Renal cortex interstitium (tissue), 15 donors: ENCODE measurements at places on chromosomes 7 and 10.
A peak's percentile ranks its signal among the peaks of the same experiment; 100 is the strongest.

DNA sequence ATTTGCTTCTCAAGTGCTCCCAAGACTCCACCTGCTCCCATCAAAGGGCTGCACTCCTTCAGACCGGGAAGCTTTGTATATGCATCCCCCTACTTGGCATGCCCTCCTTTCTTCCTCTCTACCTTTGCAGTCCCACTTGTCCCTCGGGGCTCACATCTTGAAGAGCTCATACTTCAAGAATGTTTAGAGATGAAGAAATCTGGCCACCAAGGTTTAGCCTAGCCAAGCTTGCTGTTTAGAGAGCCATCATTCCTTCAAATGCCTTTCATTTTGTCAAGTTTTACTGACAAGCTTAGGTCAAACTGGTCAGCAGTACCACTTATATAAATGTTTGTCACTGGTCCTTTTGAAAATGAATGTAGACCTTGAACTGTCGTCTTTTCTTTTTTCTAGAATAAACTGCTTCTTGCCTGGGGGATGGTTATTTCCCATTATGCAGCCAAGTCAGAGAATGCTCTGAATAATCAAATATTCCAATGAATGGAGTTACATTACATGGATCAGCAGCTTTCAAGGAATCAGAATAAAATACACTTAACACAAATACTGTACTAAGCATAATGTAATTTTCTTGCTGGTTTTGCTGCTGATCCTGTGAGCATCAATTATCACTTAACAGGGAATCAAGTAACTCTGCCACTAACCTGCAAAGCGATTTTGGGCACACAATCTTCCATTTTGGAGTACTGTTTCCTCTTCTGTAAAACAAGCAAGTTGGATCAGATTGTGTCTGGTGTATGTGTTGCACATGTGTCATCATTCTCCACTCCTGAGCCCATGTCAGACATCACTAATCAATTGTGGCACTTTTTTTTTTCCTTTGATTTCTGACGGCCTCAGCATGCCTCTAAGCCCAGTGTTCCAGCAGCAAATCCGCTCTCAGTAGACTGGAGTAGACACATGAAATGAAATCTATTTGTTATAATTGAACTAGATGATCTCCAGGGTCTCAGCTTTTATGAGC lies 357.9 kb downstream of the PTEN start:
- DNase-seq, result no peak

- DNase-seq, result no peak
Measured at GRCh38 chr7:83704564-83704963, 55.6 kb upstream of the SEMA3E start.

DNA sequence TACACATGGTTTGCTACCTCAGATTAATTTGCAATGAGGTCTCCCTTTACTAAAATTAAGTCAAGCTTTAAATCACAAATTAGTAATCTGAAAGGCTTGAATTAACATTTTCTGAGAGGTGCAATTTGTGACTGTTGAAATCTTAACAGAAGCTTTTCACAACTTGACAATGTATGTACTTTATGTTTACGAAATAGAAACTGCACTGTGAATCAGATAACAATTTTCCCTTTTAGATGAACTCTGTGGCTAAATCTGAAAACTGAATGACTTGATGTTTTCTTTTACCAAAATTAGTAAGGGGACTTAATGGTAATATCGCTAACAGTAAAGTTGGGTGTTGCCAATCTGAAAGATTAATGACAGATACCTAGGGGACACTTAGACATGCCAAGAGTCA lies 197.6 kb downstream of the RAPGEF5 start:
- DNase-seq, result no peak

GRCh38 chr7:100802951-100803350 lies 24.4 kb downstream of the EPHB4 start:
- no peak for DNase-seq

- DNase-seq, result no peak
Measured at GRCh38 chr7:149794661-149795060, 21.3 kb upstream of the ZNF467 start.

GRCh38 chr10:9188022-9188810 lies 1133.7 kb downstream of the GATA3 start:
- no peak for DNase-seq

DNA sequence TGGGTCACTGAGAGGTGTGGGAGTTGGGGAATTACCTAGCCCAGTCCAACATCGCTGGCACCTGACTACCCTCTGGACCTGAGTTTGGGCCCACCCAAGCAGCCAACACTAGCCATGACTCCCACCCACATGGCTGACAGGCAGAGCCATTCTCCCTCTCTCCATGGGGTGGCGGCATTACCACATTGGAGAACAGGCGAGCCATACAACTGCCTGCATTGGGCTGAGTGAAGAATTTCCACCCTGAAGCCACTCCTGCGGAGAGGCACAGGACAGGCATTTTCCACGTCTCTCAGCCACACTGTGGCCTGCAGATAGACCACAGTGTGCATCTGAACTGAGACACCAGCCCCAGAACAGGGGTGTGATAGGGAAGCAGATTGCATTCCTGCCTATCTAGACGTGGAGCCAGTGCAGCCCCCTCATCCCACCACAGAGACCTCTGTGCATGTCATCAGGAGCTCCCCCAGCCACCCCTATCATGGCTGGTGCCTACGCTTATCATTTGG lies 58.2 kb upstream of the ANTXRL start:
- DNase-seq, result peak; percentile 57

DNA sequence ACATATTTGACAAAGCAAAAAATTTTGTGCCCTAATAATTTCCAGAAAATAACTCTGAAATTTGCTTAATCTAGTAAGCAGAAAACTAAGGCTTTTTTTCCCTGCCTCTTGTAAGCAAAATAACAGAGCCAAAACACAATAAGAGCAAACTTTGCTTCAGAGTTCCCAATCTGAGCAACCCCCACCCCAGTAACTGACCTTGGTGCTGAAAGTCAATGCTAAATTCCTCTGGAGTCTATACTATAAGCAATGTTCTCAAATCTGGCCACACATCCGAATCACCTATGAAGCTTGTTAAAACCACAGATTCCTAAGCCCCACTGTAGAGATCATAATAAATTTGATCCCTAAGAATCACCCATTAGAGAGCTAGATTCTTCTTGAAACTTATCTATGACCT lies 150.5 kb downstream of the ELAPOR2 start:
- DNase-seq, result no peak

GRCh38 chr7:141294143-141294829 lies 220.4 kb downstream of the TMEM178B start:
- no peak for DNase-seq

GRCh38 chr10:72134785-72135767 lies 46.7 kb upstream of the SPOCK2 start:
- no peak for DNase-seq

DNA sequence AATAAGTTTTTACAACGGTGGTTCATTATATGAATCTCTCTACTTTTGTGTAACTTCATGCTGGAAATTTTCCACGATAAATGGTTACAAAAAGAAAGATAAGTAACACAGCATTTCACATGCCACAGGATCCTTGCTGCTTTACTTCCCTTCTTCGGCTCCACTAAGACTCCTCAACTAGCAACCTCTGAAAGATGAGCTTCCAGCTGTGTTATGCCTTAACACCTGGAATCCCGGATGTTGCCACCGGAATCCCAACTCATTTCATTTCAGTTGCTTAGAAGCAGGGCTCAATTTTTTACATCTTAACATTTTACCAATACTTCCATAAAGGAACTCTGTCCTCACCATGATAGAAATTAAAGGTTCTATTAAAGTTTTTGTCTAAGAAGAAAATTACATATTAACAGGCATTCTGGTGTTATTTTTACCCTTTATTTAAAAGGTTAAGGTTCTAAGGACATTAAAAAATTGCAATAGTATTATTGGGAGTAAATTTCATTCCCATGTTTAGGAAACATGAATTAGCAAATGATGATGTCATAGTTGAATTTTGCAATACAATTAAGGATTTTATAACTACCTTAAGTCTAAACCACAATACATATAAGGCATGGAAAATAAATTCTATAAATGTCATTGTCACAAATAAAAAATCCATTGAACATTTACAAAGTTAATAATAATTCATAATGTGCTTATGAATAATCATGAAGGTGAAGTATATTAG lies 57.1 kb upstream of the IL6 start:
- DNase-seq, result no peak

GRCh38 chr7:18590744-18591340 lies 95.3 kb downstream of the HDAC9 start:
- DNase-seq, result no peak

- no peak for DNase-seq
Measured at GRCh38 chr7:25812086-25812850, 339.7 kb upstream of the NFE2L3 start.

GRCh38 chr7:81845744-81846241 lies 75.9 kb upstream of the HGF start:
- no peak for DNase-seq

DNA sequence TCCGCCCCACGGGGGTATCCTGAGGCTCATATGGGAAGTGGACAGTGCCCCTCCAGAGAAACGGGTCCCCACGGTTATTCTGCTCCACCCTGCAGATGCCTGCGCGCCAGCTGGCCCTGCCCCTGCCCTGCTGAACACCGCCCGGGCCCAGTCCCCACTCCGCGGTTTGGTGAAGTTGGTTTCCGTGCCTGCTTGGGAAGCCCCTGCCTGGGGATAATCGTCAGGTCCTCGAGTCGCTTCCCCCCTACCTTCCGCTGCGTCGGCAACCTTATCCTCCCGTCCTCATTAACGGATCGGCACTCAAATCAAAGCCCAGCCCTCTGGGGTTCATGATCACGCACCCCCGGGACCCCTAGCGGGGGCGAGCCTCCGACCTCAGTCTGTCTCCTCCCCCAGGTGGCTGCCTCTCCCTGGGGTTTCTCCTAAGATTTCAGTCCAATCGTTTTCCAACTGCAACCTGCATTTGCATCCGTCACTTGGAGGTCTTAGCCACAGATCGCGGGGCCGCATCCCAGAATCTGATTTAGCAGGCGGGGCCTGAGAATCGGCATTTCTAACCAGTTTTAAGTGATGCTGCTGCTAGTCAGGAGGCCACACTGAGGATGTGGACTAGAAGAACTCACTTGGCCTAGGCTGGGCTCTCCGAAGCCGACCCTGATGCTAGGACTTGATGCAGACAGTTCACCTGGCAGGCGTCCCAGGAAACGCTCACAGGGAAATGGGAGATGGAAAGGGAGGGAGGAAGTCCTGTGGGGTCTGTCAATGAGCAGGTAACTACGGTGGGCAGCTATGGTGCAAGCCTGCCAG lies 27.6 kb downstream of the WDR86 start:
- no peak for DNase-seq

DNA sequence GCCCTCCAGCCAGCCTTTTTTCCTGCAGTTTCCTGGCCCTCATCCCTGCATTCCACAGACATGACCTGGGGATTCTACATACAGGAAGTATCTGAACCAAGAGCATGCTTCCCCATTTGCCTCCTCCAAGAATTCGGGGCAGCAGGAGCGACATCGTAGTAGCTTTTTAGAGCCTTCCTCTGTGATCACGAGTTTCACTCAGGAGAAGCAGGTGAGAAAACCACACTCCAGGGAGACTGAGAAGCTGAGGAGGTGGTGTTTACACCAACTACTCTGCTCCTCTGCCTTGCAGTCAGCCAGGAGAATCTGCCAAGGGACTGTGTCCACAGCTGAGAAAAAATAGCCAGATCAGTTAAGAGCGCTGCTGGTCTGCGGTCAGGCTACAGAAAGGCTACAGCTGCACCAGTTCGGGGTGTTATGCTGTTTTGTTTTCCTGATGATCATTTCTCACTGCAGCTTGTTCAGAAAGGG lies 54.1 kb downstream of the HSPA12A start:
- DNase-seq, result no peak

DNA sequence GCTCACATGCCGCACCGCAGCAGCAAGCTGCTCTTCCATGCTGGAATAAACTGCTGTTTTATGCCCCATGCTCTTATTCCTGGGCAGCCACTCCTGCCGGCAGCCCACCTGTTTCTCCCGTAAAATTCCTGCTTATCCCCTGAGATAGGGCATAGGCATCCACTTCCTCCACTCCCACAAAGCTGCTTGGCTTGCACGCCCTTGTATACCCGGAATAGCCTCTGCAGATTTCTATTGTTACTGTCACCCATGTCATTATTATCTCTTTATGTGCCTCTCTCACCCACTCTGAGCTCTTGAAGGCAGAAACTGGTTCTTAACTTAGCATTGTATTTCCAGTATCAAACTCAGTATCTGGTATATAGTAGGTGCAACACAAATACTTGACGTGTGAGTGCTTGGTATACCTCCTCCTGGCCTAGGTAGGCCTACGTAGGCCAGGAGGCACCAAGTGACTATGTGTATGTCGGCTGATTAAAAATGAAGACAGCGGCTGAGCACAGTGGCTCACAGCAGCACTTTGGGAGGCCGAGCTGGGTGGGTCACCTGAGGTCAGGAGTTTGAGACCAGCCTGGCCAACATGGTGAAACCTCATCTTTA lies 193.4 kb downstream of the CCDC3 start:
- no peak for DNase-seq

- peak; percentile 62 for DNase-seq
Measured at GRCh38 chr7:69780379-69780778, 182.1 kb downstream of the AUTS2 start.

DNA sequence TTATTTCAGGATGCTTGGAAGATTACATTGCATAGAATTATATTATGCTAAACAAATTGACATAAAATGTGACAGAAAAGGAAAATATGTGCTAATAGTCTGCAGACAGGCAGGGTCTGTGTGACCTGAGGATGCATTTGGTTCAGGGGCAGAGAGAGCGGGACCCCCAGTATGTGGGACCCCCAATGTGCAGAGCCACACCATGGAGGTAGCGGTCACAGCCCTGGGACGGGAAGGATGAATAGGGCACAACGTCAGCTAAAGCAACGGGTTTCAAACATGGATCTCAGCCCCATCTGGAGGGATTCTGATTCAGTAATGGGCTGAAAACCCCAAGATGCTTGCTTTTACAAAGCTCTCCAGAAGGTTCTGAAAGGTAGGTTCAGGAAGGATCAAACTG lies 251.8 kb upstream of the ADARB2 start:
- DNase-seq, result no peak

DNA sequence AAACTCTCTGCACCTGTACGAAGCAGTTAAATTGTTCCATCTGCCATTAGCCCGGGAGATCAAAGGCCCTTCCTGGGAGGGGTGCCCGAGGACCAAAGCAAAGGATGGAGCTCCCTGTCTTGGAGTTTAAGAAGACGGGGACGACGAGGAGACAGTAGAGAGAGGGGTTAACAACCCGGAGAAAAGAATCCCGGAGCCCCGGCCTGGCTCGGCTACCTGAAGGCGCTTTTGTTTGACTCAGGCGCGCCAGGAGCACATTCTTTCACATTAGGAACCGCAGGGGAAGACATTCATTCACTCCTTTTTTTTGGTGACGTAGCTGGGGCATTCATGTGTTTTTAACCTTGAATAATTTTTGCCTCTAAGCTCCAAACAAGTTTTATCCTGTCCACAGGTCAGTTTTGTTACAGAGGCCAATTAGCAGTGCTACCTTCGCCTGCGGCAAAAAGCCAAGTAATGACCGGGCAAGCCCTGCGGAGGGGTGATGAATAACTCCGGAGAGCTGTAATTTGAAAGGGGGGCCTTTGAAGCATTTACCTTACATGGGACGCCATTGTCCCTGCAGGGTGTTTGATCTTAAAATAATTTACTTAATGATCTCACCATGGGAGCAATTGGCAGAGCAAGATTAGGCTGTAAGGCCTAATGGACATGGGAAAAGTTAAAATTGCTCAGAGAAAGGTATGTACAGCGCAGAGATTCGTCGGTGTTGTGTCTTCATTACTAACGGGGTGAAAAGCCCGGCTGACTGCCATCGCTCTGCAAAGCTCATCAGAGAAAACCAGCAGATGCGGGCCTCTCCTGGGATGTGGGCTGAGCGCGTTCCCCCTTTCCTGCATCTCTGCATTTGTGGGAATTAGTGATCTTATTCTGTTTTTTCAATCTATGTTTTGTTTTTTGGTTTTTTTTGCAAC lies 258.0 kb upstream of the SP4 start:
- peak; percentile 4 for DNase-seq

GRCh38 chr7:98211221-98211675 lies at the start of gene BHLHA15:
BHLHA15 (plus strand) TSS chr7:98211439; CDS start chr7:98212310, 871 bp downstream.
- DNase-seq, result no peak
